ENCODE measurements at places on chromosomes 16 and 17.

DNA sequence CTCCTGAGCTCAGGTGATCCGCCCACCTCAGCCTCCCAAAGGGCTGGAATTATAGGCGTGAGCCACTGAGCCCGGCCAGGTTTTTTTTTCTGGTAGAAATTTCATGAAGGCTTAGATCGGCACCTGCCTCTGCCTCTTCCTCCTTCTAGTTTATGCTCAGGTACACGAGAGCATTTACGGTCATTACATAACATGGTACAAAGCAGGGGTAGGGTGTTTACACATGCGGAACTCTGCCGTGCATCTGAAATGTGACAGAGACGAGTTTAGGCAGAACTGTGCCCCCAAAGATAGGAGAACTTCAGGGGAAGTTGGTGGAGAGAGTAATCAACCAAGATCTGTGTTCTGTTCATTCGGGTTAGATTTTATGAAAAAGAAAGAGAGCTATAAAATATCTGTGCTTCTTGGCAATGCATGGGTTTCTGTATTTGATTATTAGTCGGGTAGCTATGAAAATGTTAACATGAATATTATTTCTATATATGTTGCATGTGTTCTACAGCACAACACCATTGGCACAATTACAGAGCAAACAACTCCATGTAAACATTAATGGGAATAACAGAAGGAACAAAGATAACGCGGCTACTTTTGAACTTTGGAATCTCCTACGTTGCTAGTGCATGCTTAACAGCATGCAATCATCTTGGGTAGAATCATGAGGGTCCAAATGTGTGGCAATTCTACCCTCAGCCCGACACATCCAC is 23.5 kb upstream of the MAP2K6 start:
- DNase-seq: no peak

DNA sequence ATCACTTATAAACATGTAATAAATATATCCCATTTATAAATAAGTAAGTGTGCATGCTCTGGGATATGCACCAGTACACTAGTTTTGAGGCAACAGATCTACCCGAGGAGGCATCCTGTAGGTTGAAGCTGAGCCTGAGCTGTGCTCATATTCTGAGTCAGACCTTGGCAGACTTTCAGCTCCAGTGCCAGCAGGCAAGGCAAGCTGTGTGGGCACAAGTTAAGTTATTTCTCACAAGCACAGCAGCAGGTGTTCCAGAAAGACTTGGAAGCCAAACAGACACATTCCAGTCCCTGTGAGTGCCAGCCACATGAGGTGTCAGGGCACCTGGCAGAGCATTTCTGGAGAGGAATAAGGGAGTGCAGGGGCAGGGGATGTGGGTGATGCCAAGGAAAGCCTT is 1.3 kb upstream of the CLEC19A start:
- no peak for DNase-seq

DNA sequence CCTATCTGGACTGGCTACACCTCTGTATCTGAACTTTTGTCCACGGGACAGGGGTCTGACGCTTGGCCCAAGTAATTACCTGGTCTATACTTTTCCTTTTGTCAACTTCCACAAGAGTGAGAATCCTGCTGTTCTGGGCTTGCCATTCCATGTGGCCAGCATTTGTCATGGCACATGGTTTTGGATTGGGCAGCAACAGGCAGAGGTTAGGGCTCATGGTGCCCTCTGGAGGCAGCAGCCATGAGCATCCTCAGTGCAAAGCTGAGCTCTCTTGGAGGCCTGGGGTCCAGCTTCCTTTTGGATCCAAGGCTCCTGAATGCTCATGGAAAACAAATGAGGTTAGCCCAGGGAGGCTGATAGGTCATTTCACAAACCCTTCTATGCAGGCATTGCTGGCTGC is 7.5 kb upstream of the EDC4 start:
- DNase-seq: peak; percentile 47

- peak; percentile 91 for DNase-seq
These were observed 137.2 kb downstream of the SNX29 start for GRCh38 chr16:12113523-12114345.

- peak; percentile 86 for DNase-seq
These were observed 45.6 kb downstream of the PRMT7 start for GRCh38 chr16:68356249-68356918.

DNA sequence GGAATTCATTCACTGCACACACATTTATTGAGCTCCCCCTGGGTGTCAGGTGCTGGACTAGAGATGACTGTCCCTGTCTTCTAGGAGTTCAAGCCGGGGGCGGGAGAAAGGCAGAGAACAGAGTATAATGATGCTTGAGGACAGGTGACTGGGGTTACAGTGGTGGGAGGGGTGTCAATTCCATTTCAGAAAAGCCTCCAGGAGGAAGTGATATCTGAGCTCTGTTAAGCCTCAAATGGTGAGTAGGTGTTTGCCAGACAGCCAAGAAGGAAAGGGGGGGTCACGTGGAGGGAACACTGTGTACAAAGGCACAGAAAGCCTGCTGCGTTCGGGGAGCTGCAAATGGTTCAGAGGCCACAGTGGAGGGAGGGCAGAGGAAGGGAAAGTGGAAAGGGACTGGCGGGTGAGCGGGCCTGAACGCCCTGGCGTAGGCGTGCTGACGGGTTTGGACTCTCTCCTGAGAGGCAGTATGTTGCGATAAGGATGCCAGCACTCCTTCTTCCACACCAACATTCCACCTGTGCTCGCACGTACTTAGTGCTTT is 9.7 kb upstream of the NXPH3 start:
- no peak for DNase-seq

GRCh38 chr17:34178092-34178491 is 77.0 kb upstream of the CCL2 start:
- DNase-seq: no peak

DNA sequence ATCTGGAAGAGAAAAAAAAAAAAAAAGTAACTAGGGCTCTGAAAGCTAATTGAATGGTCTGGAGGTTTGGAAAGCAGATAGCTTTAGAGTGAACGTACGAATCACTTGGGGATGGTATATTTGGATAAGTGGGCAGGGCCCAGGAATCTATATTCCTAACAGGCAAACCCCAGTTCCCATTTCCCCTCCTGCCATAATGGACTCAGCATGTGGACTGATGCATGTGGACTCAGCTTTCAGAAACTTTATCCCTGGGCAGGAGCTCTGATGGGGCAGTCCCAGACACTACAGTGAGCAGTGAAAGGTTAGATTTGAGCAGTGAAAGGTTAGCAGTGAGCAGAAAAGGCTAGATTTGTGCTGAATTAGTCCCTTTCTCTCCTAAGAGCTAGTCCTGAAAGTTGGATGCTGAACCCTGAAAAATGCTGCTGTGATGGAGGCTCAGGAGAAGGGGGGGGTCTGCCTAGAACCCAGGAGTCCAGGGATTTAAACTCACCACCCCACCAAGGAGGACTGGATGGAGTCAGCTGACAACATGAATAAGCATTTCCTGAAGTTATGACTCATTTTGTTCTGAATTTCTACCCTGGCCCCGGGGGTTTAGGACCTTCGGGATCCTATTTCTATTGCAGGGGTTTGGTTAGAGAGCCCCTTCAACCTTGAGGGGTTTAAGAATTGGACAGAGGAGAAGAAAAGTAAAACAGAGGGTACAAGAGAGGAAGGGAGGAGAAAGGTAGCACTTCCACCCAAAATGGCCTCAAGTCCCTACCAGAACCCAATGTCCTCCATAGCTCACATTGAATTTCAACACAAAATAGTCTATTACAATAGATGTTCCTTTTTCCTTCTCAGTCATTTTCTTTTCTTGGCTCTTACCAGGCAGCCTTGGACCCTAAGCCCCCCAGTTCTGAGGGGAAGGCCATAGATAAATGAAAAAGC is 10.3 kb upstream of the FZD2 start:
- peak; percentile 74 for DNase-seq

GRCh38 chr16:47247690-47248089 is 103.9 kb upstream of the NETO2 start:
- no peak for DNase-seq

GRCh38 chr17:60557805-60558204 is 31.8 kb upstream of the APPBP2 start:
- peak; percentile 22 for DNase-seq

- DNase-seq: no peak
These were observed 296.4 kb downstream of the GRIN2A start for GRCh38 chr16:9885876-9886275.

DNA sequence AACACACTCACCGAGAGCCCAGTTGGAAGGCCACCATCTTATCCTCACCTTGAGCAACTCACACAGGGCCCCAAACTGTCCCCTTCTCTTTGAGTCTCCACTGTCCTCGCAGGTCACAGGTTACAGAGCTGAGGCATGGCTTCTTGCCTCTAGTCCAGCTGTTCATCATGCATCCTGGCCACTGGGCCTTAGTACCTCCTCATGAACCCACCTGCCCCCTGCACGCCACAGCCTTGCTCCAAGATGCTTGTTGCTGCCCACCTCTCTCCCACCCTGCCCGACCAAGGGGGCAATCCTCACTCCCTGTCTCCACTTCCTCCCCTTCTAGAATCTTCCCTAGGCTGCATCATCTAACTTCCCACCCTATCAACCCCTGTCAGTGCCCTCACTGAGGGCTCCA is 17.1 kb downstream of the CDH5 start:
- no peak for DNase-seq

DNA sequence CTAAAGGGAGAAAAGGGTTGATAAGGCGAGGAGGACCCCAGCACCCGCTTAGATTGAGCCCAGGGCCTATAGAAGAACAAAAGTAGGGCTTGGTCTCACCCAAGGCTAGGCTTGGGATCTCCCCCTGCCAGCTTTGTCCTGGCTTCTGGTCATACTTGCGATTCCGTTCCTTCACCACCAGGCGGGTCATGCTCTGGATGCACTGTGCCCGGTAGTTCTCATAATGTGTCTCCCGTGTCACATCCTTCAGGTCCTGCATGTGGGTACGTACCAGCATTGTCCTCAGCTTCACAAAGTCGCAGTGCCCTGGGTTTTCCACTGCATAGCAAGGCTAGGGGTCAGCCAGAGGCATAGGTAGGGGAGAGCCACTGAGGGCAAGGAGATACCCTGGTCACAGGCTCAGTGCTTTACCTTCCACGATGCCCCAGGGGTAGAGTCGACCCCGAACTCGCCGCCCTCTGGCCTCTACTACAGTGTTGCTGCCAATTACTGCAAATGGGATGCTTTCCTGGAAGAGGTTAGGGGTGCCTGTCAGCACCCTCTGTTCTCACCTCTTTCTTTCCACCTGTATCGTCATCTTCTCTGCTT is 6.5 kb upstream of the MTMR4 start:
- peak; percentile 62 for DNase-seq

- DNase-seq: peak; percentile 56
These were observed 588 bp upstream of the SMTNL2 start for GRCh38 chr17:4583782-4584100.

All from common myeloid progenitor, CD34-positive (primary cell).